AG09309 (cell line): ENCODE measurements at places on chromosomes 16 and 17.

- no peak for DNase-seq
Measured at GRCh38 chr16:46638947-46639925, 18.1 kb upstream of the SHCBP1 start.

DNA sequence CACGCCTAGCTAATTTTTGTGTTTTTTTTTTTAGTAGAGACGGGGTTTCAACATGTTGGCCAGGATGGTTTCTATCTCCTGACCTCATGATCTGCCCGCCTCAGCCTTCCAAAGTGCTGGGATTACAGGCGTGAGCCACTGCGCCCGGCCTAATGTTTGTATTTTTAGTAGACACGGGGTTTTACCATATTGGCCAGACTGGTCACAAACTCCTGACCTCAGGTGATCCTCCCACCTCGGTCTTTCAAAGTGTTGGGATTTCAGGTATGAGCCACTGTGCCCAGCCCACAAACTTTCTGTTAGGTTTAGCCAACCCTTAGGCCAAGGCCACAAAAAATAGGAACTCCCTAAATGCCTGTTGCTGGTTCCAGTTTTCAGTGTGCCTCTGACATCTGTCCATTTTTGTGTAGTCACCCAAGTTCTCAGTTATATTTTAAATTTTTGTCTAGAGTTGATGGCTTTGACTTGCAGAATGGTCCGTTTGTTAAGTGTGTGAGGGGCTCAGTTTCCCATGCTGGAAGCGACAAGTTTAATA is 12.7 kb downstream of the CCL16 start:
- no peak for DNase-seq

DNA sequence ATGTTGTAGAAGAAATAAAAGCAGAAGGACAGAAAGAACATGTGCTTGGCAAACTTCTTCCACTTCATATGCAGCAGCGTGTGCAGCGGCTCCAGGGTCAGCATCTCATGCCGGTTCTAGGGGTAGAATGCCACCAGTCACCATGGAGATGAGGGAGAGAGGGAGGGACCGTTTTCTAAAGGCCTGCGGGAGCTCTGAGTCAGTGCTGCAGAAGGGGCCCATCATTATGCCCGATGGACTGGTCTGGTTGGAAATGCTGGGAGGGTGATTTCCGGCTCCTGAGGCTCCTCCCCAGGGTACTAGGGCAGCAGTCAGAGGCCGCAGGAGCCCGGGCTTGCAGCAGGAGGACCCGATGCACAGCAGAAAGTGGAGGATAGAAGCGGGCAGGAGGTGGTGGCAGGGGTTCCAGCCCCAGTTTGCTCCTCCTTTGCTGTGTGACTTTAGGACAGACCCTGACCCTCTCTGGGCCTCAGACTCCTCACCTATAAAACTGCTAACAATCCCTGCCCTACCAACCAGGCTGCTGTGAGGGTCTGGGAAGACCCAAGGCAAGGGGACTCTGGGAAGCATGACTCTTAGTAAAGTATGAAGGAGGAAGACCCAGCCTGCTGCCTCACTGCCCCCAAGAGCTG is 28.6 kb downstream of the TRPV3 start:
- no peak for DNase-seq

DNA sequence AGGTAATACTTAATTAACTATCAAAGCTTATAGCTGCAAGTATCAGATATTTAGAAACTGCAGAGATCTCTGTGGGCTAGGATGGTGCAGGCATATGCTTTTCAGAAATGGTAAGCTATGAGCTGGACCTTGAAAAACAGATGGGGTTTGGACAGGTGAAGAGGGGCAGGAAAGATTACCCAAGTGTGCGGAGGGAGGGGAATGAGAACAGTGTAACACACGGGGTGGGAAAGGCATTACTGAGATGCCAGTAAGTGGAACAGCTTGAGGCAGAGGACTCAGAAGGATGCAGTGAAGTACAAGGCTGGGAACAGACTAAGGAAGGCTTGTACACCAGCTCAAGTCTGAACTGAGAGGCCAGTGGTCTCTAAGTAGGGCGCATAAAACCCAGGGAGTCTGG is 22.1 kb upstream of the EVPL start:
- no peak for DNase-seq

- DNase-seq = no peak
Measured at GRCh38 chr16:11743308-11744074, 834 bp upstream of the TXNDC11 start.

GRCh38 chr17:81302861-81303333 is 7.8 kb upstream of the SLC38A10 start:
- DNase-seq = no peak

- no peak for DNase-seq
Measured at GRCh38 chr16:69793526-69793925, 31.4 kb downstream of the WWP2 start.
